Fibroblast of pulmonary artery (primary cell): ENCODE measurements at places on chromosomes 16 and 17.

DNA sequence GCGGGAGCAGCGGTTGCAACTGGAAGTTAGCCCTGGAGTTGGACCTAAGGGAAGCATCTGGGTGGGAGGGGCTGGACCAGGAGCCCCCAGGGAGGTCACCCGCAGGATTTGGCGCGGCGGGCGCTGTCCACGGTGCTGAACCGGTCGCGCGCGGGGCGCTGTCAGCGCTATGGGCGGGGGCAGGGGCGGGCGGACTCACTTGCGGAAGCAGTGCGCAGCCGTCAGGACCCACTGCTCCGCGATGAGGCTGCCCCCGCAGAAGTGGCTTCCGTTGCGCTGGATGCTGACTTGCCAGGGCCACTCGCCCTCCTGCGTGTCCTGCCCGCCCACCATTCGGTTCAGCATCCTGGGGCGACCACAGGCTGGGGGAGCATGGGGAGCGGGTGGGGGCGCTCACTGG lies 4.5 kb downstream of the PRSS27 start:
- DNase-seq: peak; percentile 47

DNA sequence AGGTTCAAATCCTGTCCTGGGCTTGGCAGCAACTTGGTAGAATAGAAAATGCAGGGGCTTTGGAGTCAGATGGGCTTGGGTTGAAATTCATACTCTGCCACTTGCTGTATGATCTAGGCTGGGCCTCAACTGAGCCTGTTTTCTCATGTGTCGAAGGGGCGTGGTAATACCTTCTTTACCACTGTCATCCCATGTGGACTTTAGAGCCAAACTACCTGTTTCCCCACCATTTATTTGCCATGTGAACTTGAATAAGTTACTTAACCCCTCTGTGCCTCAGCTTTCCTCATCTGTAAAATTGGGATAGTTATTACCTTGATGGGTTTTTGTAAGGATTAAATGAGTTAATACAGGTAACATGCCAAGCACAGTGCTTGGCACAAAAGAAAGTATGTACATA lies 106.0 kb downstream of the COPRS start:
- DNase-seq: no peak

DNA sequence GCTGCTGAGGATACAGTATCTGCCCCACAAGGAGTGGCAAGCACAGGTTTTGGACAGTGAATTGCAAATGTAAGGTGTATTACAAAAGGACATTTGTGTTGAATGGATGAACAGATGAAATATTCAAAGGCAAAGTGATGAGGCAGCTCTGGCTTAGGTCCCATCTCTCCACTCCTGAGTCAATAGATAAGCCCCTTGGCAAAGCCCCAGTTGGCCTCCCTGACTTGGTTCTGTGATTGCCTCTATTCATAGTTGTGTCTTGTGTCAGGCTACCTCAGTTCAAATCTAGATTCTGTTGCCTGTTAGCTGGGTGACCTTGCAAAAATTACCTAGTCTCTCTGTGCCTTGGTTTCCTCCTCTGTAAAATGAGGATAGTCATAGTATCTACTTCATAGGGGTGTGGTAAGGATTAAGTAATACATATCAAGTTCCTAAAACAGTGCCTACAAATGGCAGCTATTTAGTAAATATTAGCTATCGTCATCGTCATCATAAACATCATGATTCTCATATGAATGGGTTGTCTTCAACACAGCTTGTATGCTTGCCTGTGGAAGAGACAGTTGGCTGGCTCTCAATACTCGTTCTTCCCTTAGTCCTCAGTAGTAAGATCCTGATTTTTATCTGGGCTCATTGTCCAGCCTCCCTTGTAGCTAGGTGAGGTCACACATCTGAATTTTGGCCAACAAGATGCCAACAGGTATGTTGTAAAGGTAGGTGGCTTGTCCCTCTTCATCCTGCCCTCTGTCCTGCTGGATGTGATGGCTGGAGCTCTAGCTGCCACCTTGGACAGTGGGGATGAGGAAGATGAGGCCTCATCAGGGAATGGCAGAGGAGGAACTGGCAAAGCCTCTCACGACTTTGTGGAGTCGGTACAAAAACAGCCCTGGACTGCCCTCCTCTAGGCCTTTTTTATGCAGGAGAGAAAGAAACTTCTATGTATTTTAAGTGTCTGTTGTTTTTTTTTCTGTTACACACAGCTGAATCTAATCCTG lies 2.1 kb upstream of the MFAP4 start:
- no peak for DNase-seq

- no peak for DNase-seq
Observed at GRCh38 chr17:11240841-11241610, at the start of gene SHISA6. TSS of gene SHISA6 (plus strand) at chr17:11241213.

DNA sequence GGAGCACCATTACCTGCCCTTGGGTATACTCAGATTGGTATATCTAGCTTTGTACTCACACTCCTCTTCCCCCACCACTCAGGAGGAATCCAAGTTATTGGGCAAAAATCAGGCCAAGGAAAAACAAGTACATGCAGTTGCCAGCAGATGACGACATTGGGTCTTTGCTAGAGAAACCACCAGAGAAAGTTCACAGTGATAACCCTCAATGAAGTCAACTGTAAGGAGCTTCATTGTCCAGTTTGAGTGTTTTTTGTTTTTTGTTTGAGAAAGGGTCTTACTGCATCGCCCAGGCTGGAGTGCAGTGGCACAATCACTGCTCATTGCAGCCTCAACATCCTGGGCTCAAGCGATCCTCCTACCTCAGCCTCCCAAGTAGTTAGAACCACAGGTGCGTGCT lies 34.6 kb upstream of the TOX3 start:
- no peak for DNase-seq

GRCh38 chr17:67272312-67273047 lies 27.5 kb upstream of the HELZ start:
- no peak for DNase-seq

- peak; percentile 56 for DNase-seq
Observed at GRCh38 chr16:27311448-27311830, 2.3 kb upstream of the IL4R start.

DNA sequence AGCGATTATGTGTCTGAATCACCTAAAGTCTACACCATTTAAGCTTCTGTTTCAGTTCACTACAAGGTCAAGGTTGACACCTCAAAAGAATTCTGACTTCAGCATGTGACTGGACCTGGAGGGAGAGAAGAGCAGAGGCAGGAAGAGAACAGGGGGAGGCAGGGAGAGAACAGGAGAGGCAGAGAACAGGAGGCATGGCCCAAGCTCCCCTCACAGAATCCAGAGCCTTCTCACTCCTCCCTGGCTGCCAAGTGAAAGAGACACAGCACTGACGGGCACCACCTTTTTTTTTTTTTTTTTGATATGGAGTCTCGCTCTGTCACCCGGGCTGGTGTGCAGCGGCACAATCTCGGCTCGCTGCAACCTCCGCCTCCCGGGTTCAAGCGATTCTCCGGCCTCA lies 11.4 kb downstream of the GGA2 start:
- no peak for DNase-seq
